ENCODE measurements at places on chromosomes 3 and 15.

DNA sequence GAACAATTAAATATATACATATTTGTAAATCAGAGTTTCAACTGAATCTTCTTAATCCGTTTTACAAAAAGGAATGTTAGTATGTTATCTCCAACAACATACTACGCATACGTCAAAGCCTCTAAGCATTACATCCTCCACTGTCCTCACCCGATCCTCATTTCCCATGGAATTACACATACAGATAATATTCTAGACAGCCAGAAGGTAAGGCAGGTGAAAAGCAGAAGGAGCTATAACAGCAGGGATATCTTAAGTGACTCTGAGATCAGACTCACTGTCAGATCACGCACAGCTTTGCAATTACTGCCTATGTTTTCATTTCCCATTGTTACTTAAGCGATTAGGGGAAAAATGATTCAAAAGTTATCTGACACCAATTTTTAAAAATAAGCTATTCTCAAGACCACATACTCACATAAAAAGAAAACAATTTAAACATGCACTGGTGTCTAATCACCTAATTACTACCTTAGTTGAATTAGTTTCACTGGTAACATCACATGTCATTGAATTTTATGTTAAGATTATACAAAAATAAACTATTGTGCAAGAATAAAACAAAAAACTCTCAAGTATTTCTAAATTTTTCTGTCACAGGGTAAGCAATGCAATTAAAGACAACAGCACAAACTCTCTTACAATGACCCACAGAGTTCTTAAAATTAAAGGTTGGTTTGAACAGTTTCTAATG is 92.8 kb downstream of the TBL1XR1 start:
- no peak for DNase-seq

GRCh38 chr15:60835974-60836373 is 357.0 kb upstream of the ICE2 start:
- DNase-seq = no peak

GRCh38 chr3:156181509-156181908 is 61.1 kb downstream of the KCNAB1 start:
- no peak for DNase-seq

DNA sequence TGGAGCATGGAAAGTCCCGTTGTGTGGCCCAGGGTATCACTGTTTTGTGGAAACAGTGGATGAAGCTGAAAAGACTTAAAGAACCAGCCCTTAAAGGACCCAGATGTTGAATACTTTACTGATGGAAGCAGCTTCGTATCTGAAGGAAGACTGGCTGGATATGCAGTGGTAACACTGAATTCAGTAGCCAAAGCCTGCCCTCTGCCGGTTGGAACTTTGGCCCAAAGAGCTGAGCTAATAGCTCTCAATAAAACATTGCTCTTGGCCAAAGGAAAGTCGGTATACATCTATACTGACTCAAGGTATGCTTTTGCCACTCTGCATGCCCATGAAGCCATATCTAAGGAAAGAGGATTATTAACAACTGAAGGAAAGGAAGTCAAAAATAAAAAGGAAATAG is 885.4 kb downstream of the PDCD6IP start:
- DNase-seq = no peak

- DNase-seq = no peak
These were observed 213.7 kb upstream of the P2RY1 start for GRCh38 chr3:152621006-152621868.

- DNase-seq = no peak
These were observed 196.0 kb upstream of the TPRG1 start for GRCh38 chr3:188975600-188976314.

DNA sequence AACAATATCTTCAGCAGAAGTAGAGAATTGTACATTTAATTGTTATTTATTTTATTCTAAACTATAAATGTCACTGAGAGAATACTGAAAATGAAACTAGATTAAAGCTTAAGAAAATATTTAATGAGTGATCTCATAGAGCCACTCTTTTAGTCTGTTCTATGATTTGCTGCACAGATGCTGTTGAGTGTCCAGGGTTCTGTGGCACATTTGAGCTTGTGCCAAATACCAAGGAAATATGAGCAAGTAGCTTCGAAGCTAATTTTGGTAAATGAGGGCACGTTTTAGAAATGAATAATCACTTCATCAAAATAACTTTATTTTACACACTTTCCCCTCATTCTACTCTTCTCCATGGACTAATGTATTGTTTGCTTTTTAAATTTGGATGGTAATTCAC is 53.6 kb upstream of the THRB start:
- no peak for DNase-seq

GRCh38 chr3:46628901-46629369 is 16.6 kb downstream of the FAM240A start:
- DNase-seq = no peak

DNA sequence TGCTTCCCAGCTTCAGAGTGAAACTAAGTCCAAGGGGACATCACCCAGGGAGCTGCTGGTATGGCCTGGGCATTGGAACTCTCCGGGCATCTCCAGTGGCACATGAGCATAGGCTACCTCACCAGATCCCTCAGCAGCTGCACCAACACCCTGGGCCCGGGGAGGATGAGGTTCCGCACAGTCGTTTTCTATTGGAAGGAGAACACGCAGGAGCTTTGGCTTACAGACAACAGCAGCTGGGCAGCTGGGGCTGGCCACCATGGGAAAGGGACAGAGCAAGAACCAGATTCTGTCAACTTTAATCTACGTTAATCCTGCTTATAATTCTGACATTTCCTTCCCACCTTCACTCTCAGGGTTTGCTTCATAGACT is 65.5 kb downstream of the MYO1E start:
- DNase-seq = no peak

- no peak for DNase-seq
These were observed 6.8 kb downstream of the CERS3 start for GRCh38 chr15:100521907-100522306.

All from activated naive CD8-positive, alpha-beta T cell treated with anti-CD3 and anti-CD28 coated beads, Interleukin-2, amount 50 U/mL, for 16 hours (primary cell).